Dermis blood vessel endothelial cell (primary cell): ENCODE measurements at places on chromosomes 4 and X. TPM values are rescaled to one million over a fixed set of nuclear protein-coding genes. Genes with fewer than 3 reads are reported as not detected.
A peak's percentile ranks its signal among the peaks of the same experiment; 100 is the strongest.

The FGB gene
- total RNA-seq = not detected in 2 replicates

The HPGDS gene
- total RNA-seq = not detected in 2 replicates

The RS1 gene
- not detected in 2 replicates for total RNA-seq

GRCh38 chr4:171017593-171017992, 795.6 kb upstream of the GALNTL6 start:
- no peak for DNase-seq

The HTN1 gene
- total RNA-seq = not detected in 2 replicates

GRCh38 chr4:125325733-125326132, 11.0 kb downstream of the FAT4 start:
- DNase-seq = no peak

- DNase-seq = no peak
These were observed 859.3 kb upstream of the LCORL start for GRCh38 chr4:18880871-18881270.

GRCh38 chr4:70613306-70614183, 15.0 kb upstream of the ENAM start:
- DNase-seq = no peak

The ATRX gene
- total RNA-seq = 101 and 115 TPM in 2 replicates

DNA sequence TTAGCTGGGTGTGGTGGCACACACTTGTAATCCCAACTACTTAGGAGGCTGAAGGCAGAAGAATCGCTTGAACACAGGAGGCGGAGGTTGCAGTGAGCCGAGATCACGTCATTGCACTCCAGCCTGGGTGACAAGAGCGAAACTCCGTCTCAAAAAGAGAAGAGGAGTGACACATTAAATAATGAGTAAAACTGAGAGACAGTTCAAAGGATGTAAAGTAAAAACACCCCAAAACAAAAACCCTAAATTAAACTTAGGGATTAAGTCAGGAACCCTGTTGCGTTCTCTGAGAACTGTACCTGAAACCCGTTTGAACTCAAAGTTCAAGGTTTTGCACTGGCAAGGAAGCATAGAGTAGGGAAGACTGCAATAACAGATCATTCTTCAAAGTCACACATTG, 141.7 kb downstream of the BRWD3 start:
- DNase-seq = no peak

DNA sequence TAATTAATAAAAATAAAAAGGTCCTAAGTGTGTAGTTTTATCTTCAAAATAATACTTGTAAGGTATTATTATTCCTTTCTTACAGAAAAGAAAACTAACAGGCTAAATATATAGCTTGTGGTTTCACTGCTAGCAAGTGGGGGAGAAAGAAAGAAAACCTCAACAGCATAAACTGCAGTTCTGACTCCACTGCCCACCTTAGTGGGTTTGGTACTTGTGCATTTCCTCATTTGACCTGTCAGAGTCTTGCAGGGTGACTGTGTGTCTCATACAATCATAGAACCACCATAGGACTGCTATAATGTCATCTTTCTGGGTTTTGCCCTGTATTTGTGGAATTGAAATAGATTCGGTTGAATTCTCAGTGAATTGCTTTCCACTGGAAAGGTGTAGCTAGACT, 94.7 kb upstream of the PUDP start:
- no peak for DNase-seq

The PARM1 gene
- total RNA-seq = under 0.01 and 0.09 TPM in 2 replicates

DNA sequence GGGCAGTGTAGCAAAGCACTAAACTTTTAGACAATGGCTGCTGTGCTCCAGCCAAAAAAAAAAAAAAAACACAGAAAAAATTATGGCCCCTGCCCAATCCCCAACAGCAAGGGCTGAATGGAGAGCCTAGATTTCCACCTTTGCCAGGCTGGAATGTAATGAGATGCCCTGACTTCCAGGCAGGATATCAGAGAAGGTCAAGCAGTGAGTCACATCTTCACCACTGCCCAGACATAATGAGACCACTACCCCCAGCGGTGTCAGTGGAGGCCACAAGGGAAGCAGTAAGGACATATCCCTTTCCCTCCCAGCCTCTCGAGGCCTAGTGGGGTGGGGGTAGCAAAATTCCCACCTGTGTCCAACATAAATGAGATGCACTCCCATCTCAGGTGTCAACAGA, 216.3 kb upstream of the LEF1 start:
- no peak for DNase-seq

The TSR2 gene
- total RNA-seq = 13.3 and 17.5 TPM in 2 replicates

GRCh38 chr4:157076578-157076947, 613 bp downstream of the GLRB start:
- DNase-seq = no peak

- no peak for DNase-seq
These were observed 245.9 kb downstream of the IDS start for GRCh38 chrX:149259241-149259640.

The NAP1L2 gene
- total RNA-seq = 2.2 and 2.8 TPM in 2 replicates

The NPY2R gene
- not detected in 2 replicates for total RNA-seq

GRCh38 chr4:182918044-182918607, 940 bp upstream of the DCTD start:
- DNase-seq = no peak

DNA sequence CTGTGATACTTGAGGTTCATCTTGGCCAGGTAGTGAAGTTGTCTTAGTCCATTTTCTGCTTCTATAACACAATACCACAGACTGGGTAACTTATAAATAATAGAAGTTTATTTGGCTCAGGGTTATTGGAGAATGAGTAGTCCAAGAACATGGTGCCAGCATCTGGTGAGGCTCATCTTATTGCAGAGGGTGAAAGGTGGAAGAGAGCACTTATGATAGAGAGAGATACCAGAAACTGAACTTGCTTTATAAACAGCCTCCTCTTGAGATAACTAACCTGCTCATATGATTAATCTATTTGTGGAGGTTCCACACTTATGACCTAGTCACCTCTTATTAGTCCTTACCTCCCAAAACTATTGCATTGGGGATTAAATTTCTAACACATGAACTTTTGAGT, 1.6 kb downstream of the C4orf51 start:
- DNase-seq = no peak

The FAAH2 gene
- total RNA-seq = 0.51 and 1.1 TPM in 2 replicates

- DNase-seq = no peak
These were observed 47.2 kb downstream of the BCOR start for GRCh38 chrX:40050532-40050931.

GRCh38 chr4:173397604-173398003, 1.3 kb downstream of the SCRG1 start:
- no peak for DNase-seq

GRCh38 chr4:61149278-61149677, 50.8 kb upstream of the ADGRL3 start:
- no peak for DNase-seq

GRCh38 chr4:167868163-167868562, 224.2 kb upstream of the ANXA10 start:
- DNase-seq = no peak

The MBNL3 gene
- total RNA-seq = 0.68 and 2.2 TPM in 2 replicates

The TRPC5OS gene
- total RNA-seq = not detected in 2 replicates

The HELT gene
- not detected in 2 replicates for total RNA-seq

GRCh38 chrX:22041907-22042530, 9.9 kb downstream of the PHEX start:
- DNase-seq = no peak

GRCh38 chr4:23993373-23993772, 103.5 kb upstream of the PPARGC1A start:
- DNase-seq = no peak

The ATP7A gene
- total RNA-seq = 10.9 and 14.1 TPM in 2 replicates

DNA sequence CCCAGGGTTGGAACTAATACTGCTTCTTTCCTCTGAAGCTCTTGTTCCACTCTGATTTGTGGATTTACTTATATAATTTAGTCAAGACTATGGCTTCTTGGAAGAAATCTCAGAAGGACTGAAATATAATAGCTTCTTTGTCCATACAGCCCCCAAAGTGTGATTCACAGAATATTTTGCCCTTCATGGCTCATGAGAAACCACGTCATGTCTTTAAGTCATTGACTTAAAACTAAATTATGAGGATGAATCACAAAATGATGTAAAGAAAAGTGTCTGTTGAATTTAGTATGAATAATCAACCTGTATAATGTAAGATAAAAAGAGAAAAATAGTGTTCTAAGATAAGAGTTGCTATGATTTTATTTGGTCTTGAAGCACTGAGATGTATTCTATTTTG, 43.3 kb upstream of the AGA start:
- no peak for DNase-seq

- peak; percentile 44 for DNase-seq
These were observed 2.8 kb upstream of the PCDH7 start for GRCh38 chr4:30717208-30718020.

DNA sequence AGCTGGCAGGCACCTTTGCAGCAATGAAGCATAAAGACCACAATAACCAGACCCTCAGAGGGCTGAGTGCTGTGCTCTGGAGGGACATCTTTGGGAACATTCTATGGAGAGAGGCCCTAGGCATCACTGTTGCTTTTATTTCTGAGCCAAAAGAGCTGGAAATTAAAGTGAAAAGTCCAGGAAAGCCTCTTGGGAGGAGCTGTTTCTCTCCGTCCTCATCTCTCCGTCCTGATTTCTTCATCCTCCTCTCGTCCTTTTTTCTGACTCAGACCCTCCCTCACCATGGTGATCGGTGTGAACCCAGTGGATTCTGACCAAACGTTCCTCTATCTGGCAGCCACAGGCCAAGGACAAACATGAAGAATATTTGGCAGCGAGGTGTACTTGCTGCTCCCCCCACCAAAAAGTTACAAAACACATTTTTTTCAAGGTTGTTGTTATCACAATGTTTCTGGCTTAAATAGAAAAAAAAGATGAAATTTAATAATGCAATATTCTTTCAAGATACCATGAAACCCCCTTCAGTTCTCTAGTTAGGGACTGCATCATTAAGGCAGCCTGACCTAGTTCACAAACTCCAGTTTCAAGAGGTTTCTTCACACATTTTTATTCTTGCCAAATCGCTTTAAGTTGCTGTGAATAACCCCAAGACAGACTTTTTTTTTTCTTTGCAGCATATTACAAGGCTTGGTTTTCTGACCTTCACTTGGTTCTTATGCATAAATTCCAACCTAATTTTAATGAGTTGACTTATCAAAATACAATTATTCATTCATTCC, 80.2 kb downstream of the SCD5 start:
- no peak for DNase-seq

GRCh38 chr4:25821899-25822298, 40.9 kb downstream of the SEL1L3 start:
- no peak for DNase-seq
